Activated T-cell treated with anti-CD3 and anti-CD28 coated beads, Interleukin-2, amount 50 U/mL, for 24 hours (primary cell): ENCODE measurements at places on chromosomes 3 and 15.

GRCh38 chr3:146313746-146314111, 62.8 kb upstream of the PLSCR4 start:
- no peak for DNase-seq

GRCh38 chr3:42884324-42884723, 8.6 kb upstream of the CYP8B1 start:
- DNase-seq: no peak

GRCh38 chr3:34882764-34883163, 756.6 kb upstream of the ARPP21 start:
- DNase-seq: no peak

DNA sequence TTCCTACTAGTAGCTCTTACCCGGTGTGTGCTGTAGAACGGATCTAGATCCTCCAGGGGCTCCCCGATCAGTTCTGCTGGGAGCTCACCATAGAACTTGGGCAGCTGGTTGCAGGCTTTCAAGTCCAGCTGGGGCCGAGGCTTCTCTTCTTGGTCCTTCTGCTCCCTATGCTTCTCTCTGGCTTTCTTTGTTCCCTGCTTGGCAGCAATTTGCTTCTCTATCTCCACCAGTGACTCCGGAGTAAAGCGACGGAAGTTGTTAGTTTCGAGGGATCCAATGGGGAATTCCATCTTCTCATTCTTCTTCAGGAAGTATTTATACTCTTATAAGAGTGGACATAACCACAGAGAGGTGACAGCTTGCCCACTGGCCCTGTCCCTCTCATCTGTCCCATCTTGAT, 22.3 kb downstream of the SCN10A start:
- no peak for DNase-seq

- DNase-seq: no peak
Observed at GRCh38 chr3:9157651-9158362, 91.6 kb downstream of the SRGAP3 start.
